ENCODE measurements at places on chromosomes 1 and 21.
A peak's percentile ranks its signal among the peaks of the same experiment; 100 is the strongest.

DNA sequence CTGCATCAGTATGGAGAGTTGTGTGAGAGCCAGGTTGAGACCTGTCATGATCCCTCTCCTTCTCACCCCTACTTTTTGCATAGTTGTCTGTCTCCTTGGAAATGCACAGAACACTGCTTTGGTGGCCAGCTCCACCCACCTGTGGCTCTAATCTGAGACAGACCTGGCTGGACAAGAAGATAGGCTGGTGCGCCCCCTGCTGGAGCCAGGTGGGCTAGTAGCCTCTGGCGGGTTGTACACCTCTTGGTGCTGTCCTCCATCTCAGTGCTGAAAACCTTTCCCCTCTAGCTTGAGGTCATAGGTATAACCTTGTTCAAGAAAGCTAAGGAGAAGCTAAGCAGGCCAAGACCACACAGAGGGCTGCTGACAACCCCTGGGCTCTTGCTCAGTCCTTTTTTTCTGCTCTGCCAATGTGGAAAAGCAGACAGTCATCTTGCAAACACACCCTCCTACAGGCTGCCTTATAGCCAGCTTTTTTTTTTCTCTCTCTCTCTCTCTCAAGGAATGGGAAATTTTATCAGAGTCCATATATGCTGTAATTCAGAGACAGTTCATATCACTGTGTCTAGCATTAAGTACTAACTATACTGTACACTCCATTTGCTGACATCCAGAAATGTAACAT lies 58.8 kb upstream of the SPATA6 start:
- peak; percentile 65 for DNase-seq

DNA sequence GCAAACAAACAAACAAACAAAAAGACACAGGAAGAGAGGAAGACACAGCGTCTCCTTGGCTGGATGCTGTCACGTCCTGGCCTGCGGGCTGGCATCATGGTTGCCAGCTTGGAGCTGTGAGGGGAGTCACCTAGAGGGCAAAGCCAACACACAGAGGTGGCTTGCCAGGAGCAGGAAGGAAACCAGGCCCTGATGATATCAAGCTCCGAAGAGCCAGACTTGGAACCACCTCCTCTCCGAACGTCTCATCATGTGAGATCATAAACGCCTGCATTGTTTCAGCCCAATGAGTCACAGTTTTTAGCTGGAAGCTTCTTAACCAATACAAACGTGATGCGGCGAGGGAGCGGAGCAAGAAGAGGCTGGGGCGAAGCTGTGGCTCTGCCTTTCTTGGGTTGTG lies 8.7 kb downstream of the PLA2G2D start:
- no peak for DNase-seq

DNA sequence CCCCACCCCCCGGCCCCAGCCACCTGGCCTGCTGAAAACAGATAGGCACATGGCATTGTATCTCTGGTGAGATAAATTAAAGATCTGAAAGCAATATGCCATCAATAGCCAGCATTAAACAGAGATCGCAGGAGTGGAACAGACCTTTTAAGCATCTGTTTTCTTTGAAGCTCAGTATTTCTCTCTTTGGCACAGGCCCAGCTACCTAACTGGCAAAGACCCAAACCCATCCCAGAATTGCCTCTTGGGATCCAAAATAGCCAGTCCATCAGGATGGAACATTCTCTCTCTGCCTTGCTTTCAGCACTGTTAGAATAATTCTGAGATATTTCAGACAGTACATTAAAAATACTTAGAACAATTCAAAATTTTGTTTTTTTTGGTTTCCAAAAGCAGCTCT lies 46.0 kb downstream of the KCNJ6 start:
- no peak for DNase-seq

DNA sequence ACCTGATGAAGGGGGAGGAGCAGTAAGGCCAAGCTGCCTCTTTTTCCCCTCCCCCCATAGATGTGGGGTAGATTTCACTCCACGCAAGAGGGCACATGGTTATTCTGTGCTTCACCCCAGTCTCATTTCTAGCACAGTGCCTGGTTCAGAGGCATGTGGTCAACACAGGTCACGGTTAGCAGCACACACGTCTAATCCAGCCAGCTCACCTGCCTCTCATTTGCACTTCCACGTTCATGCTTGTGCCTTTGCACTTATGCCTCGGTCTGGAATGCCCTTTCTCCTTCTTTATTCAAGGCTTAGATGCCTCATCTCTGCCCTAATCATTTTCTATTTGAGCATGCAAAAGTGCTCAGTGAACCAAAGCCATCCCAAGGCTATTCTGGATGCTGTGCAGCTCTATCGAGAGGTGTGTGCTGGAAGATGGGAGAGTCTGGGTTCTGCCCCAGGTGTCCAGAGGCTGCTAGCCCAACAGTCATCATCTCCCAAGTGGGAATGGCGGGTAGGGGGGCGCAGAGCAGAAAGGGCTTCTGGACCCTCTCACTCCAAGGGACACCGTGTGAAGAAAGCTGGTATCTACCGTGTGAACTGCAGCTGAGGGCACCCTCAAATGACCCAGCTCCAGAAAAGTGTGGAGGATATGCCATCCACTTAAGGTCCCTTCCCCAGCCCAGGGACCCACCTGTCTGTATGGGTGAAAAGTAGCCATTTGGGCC lies 2.1 kb upstream of the A3GALT2 start:
- DNase-seq: no peak

DNA sequence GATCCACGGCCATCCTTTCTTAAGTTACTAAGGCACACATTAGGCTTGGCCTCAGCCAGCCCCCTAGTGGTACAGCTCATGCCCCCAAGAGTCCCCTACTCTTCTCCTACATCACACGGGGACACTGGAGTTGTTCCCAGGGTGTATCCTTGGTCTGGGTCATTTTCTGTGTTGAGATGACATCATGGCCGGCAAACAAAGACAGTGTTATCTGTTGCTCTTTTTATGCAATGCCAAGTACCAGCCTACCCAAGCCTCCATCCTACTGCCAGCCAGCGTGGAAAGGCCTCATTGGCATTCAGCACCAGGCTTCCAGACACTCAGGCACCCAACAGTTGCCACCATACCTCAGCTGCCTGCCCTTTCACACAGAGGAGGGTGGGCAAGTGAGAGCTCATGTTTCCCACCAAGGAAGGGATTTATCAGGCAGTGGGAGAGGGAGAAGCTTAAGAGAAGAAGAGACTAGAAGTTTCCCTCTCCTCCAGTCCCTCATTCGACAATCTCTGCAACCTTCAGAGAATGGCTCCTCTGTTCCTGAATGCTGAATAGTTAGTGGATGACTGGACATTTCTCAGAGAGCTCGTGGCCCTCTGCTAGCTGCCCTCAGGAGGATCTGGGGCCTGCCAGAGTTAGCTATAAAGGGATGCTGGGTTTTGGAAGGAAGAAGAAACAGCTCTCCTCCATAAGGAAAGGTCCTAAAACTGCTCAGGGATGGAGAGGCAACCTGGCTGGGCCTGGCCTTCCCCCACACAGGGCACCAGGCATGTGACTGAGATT lies 17.7 kb downstream of the CBR1 start:
- no peak for DNase-seq
